Stimulated activated CD8-positive, alpha-beta memory T cell treated with anti-CD3 and anti-CD28 coated beads, Interleukin-7, amount 100 ng/mL, for 48 hours (primary cell): ENCODE measurements at places on chromosomes 3 and 15.

DNA sequence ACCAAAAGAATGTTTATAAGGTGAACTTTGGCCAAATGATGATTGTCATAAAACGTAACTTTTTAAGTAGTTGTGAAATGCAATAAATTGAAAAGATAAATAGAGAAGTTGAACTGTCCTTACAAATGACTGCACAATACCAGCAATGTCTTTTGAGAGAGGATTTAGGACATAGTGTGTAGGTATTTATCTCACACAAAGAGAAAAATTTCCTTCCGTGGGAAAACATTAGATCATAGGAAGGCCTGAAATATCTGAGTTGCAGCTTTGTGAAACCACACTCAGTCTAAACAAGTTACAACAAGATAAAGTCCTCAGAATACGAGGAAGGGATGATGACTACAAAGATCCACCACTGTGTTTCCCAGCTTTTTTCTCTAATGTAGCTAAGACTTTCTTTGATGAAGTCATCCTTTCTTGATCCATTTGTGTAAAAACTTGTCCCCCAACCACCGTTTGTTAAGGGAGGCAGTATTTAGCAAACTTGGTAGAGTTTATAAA, 16.0 kb downstream of the ROBO2 start:
- DNase-seq, result no peak

DNA sequence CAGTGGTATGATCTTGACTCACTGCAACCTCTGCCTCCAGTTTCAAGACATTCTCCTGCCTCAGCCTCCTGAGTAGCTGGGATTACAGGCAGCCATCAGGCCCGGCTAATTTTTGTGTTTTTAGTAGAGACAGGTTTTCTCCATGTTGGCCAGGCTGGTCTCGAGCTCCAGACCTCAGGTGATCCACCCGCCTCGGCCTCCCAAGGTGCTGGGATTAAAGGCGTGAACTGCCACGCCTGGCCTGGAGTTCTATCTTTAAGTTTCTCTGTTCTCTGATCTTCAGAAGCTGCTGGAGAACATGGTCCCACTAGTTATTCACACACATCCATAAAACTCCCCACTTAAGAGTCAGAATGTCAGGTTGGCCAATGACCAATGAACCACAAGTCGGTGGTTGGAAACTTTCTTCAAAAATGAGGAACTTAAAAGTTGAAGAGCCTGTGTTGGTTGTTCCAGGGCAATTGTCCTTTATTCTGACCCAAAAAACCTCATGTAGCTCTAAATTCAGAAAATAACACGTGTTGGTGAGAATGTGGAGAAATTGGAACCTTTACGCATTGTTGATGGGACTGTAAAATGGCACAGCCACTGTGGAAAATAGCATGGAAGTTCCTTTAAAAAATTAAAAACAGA, 55.9 kb upstream of the PIK3CB start:
- no peak for DNase-seq

- no peak for DNase-seq
These were observed 17.8 kb downstream of the SPTBN5 start for GRCh38 chr15:41876007-41876406.

DNA sequence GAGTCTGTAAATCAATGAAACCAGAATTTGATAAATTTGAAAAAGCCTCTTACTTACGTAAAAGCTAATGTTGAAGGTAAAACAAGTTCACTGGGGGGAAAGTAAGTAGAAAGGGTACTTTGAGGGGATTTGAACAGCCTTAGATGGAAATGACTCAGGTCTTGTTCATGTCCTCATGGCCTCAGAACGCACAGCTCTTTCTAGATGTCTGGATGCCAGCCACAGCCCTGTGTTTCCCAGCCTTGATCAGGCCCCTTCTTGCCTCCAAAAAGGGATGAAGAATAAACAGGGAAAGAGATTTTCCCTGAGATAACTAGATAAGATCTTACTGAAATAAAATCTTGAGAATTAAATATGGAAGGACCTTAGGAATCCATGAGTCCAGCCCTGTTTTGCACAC, 237.1 kb upstream of the GOLGA6L4 start:
- no peak for DNase-seq

- DNase-seq, result no peak
These were observed 435.0 kb downstream of the MECOM start for GRCh38 chr3:169228522-169228921.

DNA sequence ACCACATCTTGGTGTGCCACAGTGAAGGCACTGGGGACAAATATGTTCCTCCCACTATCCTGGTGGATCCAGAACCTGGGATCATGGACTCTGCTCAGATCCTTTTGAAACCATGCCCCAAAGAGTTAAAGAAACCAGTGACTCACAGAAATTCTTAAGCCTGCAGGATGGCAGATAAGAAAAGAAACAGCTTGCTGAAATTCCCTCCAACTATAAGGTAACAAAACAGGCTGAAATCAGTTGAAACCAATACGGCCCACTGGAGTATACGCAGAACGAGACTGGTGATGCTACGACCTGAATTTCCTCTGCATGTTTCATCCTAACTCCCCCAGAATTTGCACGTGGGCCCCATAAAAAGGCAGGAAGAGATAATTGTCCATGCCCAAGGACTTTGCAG, 209.6 kb downstream of the TJP1 start:
- no peak for DNase-seq

DNA sequence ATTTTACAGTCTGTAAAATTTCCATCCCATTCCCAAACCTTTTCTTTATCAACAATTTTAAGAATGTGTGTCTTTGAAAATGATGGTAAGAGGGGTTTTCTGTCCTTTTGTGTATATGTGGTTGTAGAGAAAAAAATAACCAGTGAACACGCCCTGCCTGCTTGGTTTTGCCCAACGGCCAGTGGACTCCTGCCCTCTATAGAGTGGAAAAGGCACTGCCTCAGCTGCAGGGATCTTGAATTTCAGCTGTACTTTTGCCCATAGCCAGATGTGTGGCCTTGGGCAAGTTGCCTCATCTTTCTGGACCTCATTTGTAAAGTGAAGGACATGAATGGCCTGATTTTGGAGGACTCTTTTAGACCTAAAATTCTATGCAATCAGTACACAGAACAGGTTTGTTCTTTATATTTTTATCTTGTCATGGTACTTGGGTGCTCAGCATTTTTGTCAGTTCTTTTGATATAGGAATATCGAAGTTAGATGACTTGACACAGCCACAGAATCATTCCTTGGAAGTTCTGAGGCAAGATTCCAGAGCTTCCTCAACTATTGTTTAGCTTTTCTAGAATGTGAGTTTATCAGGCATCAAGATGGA, 81.0 kb downstream of the CLDN11 start:
- no peak for DNase-seq

DNA sequence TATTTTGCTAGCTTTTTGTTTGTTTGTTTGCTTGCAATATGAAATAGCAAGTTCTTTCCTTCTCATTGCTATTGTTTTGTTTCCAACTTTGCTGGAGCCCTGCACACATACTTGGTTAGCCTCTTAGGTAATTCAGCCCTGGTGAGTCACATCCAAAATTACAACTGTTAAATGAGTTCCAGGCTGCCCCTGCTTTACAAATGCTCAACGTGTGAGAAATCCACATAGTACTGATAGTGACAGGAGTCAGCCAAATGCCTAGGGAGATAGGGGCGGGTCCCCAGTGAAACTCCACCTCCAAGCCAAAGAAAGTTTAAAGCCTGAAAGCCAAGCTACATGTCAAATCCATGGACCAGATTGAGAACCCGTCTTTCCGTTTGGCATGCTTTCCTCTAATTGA, 81.3 kb upstream of the RNF7 start:
- no peak for DNase-seq

DNA sequence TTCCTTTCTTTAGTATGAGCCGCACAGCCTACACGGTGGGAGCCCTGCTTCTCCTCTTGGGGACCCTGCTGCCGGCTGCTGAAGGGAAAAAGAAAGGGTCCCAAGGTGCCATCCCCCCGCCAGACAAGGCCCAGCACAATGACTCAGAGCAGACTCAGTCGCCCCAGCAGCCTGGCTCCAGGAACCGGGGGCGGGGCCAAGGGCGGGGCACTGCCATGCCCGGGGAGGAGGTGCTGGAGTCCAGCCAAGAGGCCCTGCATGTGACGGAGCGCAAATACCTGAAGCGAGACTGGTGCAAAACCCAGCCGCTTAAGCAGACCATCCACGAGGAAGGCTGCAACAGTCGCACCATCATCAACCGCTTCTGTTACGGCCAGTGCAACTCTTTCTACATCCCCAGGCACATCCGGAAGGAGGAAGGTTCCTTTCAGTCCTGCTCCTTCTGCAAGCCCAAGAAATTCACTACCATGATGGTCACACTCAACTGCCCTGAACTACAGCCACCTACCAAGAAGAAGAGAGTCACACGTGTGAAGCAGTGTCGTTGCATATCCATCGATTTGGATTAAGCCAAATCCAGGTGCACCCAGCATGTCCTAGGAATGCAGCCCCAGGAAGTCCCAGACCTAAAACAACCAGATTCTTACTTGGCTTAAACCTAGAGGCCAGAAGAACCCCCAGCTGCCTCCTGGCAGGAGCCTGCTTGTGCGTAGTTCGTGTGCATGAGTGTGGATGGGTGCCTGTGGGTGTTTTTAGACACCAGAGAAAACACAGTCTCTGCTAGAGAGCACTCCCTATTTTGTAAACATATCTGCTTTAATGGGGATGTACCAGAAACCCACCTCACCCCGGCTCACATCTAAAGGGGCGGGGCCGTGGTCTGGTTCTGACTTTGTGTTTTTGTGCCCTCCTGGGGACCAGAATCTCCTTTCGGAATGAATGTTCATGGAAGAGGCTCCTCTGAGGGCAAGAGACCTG, 13.2 kb downstream of the GREM1 start:
- no peak for DNase-seq

DNA sequence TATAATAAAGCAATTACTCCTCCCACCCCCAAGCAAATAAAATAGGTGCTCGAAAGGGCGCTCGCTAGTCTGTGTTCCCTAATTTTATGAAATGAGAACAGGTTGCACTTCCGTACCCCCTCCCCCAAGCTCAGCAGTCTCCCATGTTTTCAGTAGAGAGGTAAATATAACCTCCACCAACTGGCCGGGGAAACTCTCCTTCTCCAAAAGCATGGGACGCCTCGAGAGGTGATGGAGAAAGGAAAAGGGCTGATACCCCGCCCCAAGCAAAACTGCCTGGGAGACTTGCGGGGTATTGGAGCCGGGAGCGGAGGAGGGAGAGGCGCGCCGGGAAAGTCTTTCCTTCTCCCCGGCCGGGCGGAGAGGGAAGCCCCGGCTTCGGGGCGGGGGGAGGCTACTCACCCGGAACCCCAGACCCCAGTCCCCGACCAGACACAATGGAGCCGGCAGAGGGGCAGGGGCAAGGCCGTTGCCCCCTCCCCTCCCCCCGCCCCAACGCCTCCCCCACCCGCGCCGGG, 605 bp downstream of the DCUN1D1 start:
- DNase-seq, result no peak

DNA sequence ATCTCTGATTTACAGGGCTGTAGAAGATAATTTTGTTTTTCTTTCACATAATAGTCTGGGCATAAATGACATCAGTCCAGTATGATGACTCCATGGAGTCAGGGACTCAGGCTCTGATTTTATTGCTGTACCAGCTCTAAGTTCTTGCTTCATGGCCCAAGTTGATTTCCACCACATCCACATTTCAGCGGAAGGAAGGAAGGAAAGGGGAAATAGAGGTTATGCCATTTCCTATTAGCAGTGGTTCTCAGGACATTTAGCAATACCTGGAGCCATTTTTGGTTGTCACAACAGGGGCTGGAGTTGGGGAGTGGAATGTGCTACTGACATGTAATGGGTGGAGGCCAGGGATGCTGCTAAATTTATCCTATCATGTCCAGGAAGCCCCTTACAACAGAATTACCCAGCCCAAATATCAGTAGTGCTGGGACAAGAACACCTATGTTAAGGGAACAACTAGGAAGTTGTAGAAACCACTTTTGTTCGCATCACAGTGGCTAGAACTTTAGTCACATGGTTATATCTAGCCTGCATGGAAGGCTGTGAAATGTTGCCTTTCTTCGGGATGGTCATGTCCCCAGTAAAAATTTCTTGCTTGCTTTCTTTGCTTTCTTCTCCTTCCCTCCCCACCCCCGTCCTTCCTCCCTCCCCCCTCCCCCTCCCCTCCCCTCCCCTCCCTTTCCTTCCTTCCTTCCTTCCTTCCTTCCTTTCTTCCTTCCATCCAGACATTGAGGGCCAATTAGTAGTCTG, 42.1 kb downstream of the OXSR1 start:
- DNase-seq, result no peak

GRCh38 chr3:120745466-120745865, 2.9 kb downstream of the GTF2E1 start:
- no peak for DNase-seq

DNA sequence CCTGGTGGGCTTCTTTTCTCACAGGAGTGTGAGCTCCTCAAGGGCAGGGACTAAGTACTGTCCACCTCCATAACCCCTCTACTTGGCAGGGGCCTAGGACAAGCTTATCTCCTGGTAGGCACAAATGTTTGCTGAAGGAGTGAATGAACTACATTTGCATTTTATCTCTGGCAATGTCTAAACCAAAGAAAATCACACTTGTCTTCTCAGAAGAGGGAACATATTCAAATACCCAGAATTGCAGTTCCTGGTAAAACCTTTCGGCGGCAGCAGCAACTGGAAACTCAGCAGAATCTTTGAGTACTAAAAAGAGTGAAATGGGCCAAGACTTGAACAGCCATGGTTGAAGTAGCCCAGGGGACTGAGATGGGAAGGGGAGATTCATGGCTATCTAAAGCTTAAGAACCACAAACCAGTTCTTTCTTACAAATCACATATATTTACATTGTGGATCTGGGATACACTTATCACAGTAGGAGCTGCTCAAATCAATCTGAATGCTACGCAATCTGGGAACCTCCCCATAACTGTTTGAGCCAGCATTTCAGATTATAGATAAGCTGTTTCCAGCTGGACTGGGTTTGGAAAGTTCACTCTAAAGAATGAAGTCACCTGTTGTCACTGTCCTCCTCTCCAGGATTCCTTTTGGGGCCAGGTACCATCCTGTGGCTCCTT, 18.7 kb upstream of the PTPN9 start:
- no peak for DNase-seq

- no peak for DNase-seq
These were observed 138.9 kb upstream of the COL8A1 start for GRCh38 chr3:99499235-99500158.

DNA sequence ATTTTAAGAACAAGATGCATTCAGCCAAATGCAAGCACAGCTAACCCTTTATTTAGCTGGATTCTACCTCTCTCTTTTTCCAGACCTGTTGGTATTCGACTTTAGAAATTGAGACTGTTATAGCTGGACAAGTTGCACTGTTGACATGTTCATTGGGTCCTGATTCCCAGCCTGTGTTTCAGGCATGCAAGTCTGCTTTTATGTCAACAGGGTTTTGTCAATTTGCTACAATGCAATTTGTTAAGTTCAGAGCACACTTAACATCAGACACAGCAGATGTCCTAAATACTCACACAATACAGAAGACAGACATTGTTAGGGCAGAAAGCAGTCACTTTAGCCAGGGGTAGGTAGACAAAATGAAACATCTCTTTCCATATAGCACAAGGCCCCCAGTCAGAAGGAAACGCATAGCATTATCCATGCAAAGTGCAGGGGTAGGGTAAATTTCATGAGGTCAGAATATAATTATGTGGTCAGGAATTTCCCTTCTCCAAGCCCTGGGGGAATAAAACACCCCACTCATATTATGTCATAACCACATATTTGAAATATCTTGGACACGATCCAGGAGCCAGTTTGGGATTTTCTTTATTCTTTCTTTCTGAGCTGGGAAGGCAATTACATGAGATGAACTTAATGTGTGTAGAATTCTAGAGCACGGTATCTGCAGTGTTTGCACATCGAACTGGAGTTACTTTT, 504.1 kb downstream of the NTRK3 start:
- no peak for DNase-seq
